ENCODE measurements at places on chromosomes 7 and 10.

DNA sequence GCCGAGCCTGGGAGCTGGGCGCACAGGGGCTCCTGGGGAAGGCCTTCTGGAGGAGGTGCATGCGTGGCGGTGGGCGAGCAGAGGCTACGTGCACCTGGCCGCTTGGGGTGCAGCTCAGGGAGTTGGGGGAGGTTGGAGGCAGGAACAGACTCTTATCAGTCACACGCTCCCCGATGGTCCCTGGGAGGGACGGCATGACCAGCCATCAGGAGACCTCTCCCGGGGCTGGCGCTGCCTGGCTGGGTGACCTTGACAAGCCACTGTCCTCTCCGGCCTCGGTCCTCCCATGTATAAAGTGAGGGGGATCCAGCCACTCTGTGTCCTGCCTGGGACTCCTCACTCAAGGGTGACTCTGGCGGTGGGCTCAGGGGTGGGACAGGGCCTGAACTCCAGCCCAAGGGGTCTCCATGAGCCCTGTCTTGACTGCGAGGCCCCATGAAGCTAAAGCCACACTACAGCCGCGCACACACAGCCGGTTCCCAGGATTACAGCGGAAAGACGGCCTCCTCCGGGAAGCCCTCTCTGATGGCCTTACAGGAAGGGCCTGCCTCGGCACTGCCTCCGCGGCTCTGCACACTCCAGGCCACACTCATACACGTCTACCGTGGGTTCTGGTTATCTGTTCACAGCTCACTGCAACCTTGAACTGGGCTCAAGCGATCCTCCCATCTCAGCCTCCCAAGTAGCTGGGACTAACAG is 2.3 kb downstream of the TMEM184A start:
- DNase-seq, result no peak

- DNase-seq, result no peak
These were observed 39.6 kb upstream of the CACNB2 start for GRCh38 chr10:18100669-18101068.

DNA sequence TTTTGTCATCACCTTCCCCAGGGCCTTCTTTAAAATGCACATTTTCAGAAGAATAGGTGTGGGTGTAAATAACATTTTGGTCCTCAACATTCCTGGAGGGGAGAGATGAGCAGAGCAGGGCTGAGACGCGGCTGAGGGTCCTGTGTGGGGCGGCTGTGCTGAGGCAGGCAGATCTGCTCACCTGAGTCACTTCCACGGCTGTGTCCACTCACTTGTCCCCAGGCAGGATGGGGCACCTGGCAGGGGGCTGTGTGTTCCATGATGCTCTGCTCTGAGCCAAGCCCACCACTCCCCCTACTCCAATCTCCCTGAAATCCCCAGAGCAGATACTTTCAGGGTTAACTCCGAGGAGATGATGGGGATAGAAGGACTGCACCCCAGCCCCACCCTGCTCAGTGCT is 93.8 kb downstream of the GLRX3 start:
- no peak for DNase-seq

DNA sequence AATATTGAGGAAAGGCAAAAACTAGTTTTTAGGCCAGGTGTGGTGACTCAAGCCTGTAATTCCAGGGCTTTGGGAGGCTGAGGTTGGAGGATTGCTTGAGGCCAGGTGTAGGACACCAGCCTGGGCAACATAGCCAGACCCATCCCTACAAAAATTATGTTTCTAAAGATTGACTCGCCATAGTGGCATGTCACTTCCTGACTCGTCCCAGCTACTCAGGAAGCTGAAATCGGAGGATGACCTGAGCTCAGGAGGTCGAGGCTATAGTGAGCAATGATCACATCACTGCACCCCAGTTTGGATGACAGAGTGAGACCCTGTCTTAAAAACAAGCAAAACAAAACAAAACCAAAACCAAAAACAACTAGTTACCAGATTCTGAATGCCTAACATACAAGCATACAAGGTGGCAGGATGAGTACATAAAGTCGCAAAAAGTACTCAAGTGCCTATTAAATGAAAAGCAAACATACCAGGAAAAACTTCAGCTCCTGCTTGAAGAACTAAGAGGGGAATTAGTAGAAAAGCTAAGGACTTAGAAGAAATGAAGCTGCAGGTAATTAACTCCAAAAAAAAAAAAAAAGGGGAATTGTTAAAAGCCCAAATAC is 14.1 kb downstream of the ZNF398 start:
- no peak for DNase-seq

GRCh38 chr10:86938260-86938659 is 19.2 kb downstream of the MMRN2 start:
- DNase-seq, result no peak

GRCh38 chr10:56623064-56623463 is 262.0 kb upstream of the ZWINT start:
- DNase-seq, result no peak

- no peak for DNase-seq
These were observed 49.8 kb downstream of the SLC29A4 start for GRCh38 chr7:5332579-5332978.

All from stimulated activated CD4-positive, alpha-beta T cell treated with anti-CD3 and anti-CD28 coated beads, Interleukin-1b, Interleukin-23, amount 100 ng/mL, for 4 hours (primary cell).